Activated gamma-delta T cell treated with anti-CD3 and anti-CD28 coated beads, Interleukin-2, amount 50 U/mL, for 16 hours (primary cell): ENCODE measurements at places on chromosomes 4 and X.

DNA sequence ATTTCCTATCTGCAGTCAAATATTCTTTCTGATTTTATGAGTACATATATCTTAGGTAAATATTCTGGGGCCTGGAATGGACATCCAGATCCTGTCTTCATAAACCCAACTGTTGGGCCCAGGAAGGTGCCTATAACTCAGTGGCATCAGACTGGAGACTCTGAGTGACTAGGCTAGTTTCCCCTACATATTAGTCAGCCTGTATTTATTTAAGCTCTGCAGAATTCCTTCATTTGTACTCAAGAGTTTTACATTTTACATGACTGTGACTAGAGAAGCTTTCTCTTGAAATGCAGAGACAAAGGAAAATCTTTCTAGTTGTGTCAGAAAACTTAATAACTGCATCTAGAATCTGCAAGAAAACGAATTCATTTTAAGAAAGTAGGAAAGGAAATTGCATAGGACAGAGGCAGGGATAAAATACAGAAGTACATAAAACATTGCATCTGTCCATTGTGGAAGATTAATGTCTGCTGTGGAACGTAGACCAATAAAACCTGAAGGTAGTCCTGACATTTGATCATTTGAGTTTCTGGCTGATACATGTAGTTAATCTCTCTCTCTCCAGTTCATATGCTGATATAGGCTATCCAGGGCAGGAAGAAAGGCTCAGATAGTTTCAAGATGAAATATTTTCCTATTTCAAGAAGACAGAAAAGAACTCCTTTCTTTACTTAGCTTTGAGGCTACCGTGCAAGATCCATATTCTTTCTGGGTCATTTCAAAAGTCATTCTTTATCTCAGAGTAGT is 78.2 kb downstream of the OPHN1 start:
- no peak for DNase-seq

GRCh38 chrX:5650904-5651303 is 577.8 kb downstream of the NLGN4X start:
- DNase-seq, result no peak

DNA sequence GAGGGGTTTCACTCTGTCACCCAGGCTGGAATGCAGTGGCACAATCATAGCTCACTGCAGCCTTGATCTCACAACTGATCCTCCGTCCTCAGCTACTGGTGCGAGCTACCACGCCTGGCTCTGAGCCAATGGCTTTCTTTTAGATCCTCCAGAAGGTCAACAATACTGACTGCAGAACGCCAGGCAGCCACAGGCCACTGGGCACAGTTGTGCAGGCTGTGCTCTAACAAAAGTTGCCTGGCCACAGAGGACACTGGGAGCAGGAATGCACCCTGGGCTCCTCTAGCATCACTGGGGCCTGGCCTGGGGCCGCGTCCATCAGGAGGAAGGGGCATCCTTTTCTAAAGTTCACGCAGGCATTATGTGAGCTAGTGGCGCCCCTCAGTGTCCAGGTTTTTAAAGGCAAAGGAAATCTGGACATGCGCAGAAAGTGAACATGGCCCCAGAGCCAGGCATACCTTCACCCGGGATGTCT is 14.9 kb upstream of the PORCN start:
- no peak for DNase-seq

GRCh38 chrX:12469296-12469695 is 321.9 kb upstream of the PRPS2 start:
- no peak for DNase-seq

DNA sequence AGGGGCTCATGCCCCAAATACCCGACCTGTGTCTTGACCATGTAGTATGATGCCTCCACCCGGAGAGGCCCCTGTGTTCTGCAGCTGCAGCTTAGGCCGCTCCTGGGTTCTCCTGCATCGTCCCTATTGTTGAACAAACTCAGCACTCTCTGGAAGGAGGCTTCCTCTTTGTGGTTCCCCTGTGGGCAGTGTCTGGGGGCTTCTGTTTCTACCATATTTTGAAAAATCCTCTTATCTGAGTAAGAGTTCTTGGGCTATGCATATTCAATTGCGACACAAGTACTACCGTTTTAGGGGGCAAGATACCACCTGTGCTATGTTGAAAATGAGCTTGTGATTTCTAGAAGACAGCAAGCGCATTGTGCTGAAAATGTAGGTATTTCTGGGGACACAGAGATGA is 276.6 kb downstream of the DHRSX start:
- no peak for DNase-seq

DNA sequence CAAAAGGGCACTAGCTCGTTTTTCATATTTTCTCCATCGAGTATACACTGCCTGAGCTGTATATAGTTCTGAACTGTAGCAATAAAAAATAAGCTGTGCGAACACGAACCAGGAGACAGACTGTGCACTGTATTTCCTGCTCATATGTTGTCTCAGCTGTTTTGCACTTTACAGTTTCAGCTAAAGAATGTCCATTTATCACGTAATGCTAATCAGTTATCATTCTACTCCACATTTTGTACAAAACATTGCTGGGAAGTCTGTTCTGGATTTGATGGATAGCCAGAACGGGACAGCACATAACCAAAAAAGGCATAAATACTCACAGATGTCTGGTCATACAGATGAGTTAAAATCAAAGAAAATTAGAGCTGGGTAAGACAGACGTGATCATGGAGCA is 315.5 kb upstream of the ADGRL3 start:
- DNase-seq, result no peak

DNA sequence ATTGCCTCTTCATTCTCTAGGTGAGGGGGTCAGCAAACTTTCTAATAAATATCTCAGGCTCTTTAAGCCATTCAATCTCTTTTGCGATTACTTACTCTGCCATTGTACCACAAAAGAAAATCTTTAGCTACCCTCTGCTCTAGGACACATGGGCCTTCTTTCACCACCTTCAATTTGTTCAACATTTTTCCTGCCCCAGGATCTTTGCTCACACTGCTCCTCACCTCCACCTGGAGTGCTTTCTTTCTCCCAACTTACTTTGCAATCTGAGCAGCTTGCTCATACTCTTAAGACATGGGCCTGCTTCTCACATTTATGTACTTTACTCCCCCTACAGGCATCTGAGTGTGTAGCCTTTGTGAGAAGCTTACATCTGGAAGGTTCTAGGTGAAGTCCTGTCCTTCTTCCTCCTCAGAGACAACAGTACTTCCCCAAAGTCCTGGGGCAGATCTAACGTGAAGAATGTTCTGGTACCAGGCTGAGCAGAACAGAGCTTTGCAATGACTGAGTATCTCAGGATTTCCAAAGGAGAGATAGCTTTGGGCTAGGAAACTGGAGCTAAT is 55.0 kb upstream of the PRDM5 start:
- DNase-seq, result no peak

GRCh38 chr4:79381161-79381560 is 26.9 kb downstream of the GK2 start:
- no peak for DNase-seq

- no peak for DNase-seq
These were observed 33.2 kb upstream of the SLC9A7 start for GRCh38 chrX:46791927-46792809.

DNA sequence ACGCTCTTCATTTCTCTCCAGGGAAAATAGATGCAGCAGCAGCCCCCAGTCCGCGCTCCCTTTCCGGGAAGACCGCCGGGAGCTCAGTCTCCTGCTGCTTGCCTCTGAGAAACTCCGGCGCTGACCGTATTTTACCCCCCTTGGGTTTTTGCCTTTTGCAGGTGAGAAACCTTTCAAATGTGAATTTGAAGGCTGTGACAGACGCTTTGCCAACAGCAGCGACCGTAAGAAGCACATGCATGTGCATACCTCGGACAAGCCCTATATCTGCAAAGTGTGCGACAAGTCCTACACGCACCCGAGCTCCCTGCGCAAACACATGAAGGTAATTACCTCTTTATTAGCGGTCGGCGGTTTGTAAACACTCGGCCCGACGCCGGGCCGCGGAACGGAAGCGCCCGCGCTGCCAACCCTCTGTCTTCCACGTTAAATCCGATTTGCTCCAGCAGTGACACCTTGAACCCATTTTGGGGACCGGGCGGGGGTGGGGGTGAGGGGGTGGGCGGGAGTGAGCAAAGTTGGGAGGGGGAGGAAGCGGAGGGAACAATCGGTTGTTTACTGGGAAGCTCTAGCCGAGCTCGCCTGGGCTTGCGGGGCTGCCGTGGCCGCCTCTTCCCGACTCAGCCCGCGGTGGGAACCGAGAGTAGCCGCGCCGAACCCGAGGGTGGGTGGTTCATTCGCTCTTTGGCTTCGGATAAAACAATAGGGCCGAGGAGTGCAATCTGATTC is 3.0 kb downstream of the ZIC3 start:
- DNase-seq, result no peak

- no peak for DNase-seq
These were observed 11.3 kb downstream of the SMIM10L2A start for GRCh38 chrX:135432881-135433521.

GRCh38 chr4:20251031-20251795 is 492 bp upstream of the SLIT2 start:
- DNase-seq, result no peak

DNA sequence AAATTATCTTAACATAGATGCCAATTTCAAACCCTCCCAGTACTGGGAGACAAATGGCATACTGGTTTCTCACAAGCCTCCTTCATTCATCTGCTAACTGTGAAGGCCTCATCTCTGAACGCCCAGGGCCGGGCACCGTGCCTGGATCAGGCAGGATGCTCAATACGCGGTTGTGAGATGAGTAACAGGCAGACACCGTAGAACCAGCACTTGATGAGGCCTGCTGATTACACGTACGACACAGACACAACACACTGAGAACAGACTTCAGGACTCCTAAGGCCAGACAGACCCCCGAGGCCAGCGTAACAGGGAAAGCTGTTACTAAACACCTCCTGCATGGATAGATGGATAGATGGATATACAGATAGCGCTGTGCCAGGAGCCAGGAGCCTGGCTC is 154.6 kb downstream of the AFAP1 start:
- DNase-seq, result no peak

DNA sequence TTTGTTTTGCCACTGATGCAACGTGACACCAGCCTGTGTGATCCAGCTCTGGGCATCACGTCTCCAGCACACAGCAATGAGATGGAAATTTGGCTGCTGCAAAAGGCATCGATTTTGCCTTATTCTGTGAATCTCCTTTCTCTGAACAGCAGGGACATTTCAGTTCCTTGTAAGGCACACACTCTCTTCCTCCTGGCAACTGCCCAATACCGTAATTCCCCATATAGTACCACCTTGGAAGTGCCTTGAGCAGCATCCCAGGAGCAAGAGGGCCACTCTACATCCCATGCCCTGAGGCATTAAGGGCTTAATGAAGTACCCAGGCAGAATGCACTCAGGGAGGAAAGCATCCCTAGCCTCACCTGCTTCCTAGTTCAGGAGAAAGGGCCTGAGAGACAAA is 10.5 kb upstream of the MAMLD1 start:
- DNase-seq, result no peak

GRCh38 chrX:64186974-64187761 is 18.3 kb downstream of the AMER1 start:
- DNase-seq, result no peak

DNA sequence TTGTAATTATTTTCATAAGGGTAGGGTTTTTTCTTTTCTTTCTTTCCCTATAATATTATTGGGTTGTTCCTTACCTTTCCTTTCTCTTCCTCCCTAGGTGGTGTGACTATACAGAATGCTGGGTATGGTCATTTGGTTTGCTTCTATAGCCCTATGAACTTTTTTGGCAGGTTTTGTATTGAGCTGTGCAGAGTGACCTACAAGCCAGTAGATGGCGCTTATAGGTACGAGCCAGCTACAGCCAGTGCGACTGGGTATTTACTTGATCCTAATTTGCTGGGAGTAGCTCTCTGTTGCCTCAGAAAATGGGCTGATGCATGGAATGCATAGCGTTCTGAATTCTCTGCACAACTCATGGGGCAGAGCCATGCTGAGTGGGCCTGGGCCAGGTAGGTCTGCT is 423.3 kb downstream of the MAGEE1 start:
- no peak for DNase-seq

GRCh38 chr4:26731351-26732035 is 129.1 kb upstream of the STIM2 start:
- no peak for DNase-seq

DNA sequence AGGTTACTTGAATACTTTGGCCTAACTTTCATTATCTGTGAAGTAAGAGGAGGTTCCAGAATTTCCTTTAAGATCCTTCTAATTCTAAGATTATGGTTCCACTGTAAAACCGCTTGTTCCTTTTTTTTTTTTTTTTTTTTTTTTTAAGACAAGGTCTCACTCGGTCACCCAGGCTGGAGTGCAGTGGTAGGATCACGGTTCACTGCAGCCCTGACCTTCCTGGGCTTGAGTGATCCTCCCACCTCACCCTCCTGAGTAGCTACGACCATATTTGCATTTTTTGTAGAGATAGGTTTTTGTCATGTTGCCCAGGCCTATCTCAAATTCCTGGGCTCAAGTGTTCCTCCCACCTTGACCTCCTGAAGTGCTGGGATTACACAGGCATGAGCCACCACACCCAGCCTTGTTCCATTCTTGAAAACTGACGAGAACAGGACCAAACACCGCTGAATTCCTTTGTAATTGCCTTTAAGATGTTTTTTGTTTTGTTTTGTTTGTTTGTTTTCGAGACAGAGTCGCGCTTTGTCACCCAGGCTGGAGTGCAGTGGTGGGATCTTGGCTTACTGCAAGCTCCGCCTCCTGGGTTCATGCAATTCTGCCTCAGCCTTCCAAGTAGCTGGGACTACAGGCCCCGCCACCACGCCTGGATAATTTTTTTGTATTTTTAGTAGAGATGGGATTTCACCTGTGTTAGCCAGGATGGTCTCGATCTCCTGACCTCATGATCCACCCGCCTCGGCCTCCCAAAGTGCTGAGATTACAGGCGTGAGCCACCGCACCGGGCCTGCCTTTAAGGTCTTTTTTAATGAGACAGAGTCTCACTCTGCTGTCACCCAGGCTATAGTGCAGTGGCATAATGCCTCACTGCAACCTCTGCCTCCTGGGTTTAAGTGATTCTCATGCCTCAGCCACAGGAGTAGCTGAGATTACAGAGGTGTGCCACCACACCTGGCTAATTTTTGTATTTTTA is 6.8 kb downstream of the PDS5A start:
- DNase-seq, result no peak

- no peak for DNase-seq
These were observed 31.5 kb upstream of the STOX2 start for GRCh38 chr4:183873409-183874185.

DNA sequence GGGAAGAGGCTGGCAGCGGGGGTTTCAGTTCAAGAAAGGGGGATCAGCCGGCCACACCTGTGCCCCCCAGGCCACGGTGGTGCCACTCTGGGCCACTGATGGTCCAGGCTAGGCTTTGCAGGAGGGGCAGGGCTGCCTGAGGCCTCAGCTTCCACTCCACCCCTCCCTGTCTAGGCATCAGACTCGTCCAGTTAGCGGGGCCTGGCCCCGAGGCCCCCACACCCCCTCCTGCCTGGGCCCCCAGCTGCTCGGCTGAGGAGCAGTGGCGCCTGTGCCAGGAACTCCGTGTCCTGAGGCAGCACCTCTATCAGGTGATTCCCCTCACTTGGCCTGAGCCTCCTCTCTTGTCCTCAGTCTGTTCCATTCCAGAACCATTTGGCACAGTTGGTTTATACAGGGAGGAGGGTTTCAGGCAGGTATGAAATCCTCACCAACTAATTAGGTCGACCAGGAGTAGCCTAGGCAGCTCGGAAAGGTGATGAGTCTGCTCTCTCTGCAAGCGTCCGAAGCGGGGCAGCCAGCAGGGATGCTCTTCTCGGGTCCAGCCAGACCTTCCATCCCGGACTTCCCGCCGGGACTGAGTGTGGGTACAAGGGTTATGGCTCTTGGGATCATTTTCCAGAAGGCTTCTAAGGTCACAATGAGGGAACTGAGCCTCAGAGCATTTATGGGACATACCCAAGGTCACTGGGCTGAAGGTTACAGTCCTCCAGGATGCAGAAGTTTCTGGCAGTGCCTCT is 2.1 kb downstream of the NSG1 start:
- no peak for DNase-seq

GRCh38 chr4:175905925-175906324 is 93.9 kb upstream of the GPM6A start:
- DNase-seq, result no peak
